ENCODE measurements at places on chromosomes 11 and 22.

- no peak for DNase-seq
These were observed 40.8 kb upstream of the ST14 start for GRCh38 chr11:130118636-130119387.

GRCh38 chr22:33049119-33049729 is 9.0 kb downstream of the SYN3 start:
- no peak for DNase-seq

DNA sequence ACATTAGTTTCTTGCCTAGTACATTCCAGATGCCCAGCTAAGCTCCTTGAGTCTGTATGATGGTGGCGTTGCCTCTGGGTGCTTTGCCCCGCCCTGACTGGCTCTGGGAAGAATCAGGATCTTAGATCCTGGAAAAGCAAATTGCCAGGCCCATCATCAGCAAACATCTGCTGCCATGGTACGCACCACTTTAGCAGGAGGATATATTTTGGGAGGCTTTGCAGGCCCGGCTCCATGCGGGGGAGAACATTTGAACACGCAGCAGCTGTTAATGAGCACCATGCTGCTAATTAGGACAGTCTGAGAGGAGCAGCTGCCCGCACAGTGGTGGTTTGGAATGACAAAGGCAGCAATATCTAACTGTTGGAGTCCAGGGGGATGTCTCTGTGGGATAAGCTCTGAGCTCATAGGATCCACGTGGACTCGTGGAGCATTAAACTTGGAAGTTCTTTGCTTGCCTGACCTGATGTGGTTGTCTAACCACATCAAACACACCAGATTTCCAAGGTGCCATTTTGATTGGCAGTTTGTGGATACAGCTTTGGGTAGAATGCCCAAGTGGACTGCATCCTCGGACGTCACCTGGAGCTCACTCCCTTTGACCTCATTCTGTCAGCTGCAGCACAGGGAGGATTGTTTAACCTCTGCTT is 217.0 kb upstream of the ZBED5 start:
- DNase-seq: no peak

GRCh38 chr11:103395612-103396011 is 286.4 kb downstream of the DYNC2H1 start:
- no peak for DNase-seq

DNA sequence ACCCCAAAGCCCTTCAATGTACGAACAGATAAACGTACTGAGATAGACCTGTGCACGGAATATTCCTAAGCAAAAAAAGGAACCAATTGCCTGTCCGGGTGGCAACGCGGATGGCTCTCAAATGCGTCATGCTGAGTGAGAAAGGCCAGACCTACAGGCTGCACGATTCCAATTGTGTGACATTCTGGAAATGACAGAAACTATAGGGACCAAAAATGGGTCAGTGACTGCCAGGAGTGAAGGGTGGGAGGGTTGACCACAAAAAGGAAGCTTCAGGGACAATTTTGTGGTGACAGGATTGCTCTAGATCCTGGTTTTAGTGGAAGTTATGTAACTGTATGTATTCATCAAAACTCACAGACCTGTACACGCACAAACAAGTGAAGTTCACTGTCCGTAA is 24.0 kb upstream of the SYT8 start:
- no peak for DNase-seq

GRCh38 chr11:68298659-68299516 is 13.5 kb upstream of the LRP5 start:
- DNase-seq: no peak

- DNase-seq: no peak
These were observed 18.7 kb downstream of the TRIM44 start for GRCh38 chr11:35681163-35681767.

- no peak for DNase-seq
These were observed 11.6 kb downstream of the MRGPRF start for GRCh38 chr11:69001243-69002081.

GRCh38 chr11:121415856-121416255 is 36.3 kb upstream of the SORL1 start:
- no peak for DNase-seq

DNA sequence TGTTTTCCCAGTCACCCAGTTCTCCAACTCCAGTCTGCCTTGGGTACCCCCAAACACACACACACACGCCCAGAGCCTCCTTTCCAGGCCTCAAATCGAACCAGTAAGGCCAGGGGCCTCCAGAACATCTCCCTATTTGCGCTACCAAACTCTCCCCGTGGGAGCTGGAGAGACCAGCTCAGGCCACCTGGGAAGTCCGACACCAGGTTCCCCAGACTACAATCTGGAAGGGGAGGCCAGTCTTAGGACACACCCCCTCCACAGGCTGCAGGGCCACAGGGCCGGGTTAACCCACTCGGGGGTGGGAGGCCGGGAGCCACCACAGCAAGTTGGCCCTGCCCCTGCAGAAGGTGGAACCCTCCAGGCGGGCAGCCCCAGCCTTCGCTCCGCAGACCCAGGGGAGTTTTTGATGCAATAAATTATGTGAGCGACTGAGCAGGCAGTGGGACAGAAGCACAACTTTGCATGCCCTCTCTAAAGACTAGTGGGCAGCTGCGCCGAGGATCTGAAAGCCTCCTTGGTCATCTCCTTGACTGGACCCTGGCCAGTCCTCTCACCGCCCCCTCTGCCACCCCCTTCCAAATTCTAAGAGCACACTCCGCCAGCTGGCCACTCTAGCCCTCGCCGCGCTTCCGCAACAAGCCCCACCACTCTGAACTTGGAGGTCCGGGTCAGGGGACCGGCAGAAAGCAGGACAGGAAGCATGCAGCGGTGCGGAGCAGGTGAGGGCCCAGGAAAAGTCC is 2.8 kb downstream of the IGF2 start:
- DNase-seq: no peak

DNA sequence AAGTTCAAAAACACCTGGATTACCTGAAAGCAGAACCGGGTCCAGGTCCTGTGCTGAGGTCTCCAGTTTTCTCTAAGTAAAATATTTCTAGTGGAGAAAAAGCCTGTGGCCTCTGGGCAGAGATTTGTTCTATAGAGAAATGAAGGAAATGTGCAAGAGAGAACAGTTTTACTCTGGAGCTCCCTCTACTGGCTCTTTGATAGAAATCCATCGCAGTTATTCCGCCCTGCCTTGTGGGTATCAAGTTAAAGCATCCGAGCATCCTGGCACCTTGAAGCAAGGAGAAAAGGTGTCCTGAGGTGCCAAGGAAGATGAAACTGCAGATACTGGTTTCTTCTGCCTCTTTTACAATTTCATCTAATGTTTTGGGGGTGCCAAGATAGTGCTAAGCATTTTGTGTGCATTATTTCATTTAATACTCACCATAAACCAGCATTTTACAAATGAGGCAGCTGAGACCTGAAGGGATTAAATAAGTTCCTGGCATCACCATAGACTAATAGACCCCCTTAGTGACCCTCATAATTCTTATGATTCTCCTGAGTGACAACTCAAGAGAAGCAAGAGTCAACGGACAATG is 113.1 kb upstream of the HSD17B12 start:
- no peak for DNase-seq

GRCh38 chr11:117594721-117595120 is 202.3 kb downstream of the DSCAML1 start:
- no peak for DNase-seq
